ENCODE measurements at places on chromosomes 1 and 21. TPM values are rescaled to one million over a fixed set of nuclear protein-coding genes. Genes with fewer than 3 reads are reported as not detected.

CORT gene
- total RNA-seq: not detected

KIF2C gene
- 4.7 TPM for total RNA-seq

GJC2 gene
- total RNA-seq: 0.53 TPM

SERPINC1 gene
- total RNA-seq: 0.18 TPM

AKR7A3 gene
- total RNA-seq: 0.88 TPM

PTPN14 gene
- 77.6 TPM for total RNA-seq

CFHR5 gene
- total RNA-seq: not detected

RAB29 gene
- 32.3 TPM for total RNA-seq

ZBTB21 gene
- 8.8 TPM for total RNA-seq

ZNF593OS gene
- total RNA-seq: not detected

KPRP gene
- total RNA-seq: not detected

THEM4 gene
- 12.0 TPM for total RNA-seq

CD1B gene
- not detected for total RNA-seq

DAB1 gene
- total RNA-seq: not detected

CNN3 gene
- total RNA-seq: 267 TPM

CPLANE2 gene
- total RNA-seq: 4.1 TPM

COL24A1 gene
- total RNA-seq: under 0.01 TPM

FAM177B gene
- not detected for total RNA-seq

GNG4 gene
- not detected for total RNA-seq

FAM110D gene
- total RNA-seq: 4.1 TPM

RHBG gene
- not detected for total RNA-seq

IQCC gene
- 3.4 TPM for total RNA-seq

LHX8 gene
- total RNA-seq: not detected

ABL2 gene
- 101 TPM for total RNA-seq

THEM5 gene
- total RNA-seq: not detected

C1orf115 gene
- 20.4 TPM for total RNA-seq

C1QTNF12 gene
- total RNA-seq: 0.76 TPM

TNNI3K gene
- total RNA-seq: not detected

FLG2 gene
- not detected for total RNA-seq

CHAF1B gene
- total RNA-seq: 3.1 TPM

PTGFR gene
- 0.35 TPM for total RNA-seq

MIER1 gene
- total RNA-seq: 20.6 TPM

ADCY10 gene
- total RNA-seq: 0.06 TPM

CXADR gene
- total RNA-seq: 10.7 TPM

PAQR6 gene
- 1.5 TPM for total RNA-seq

OR2T2 gene
- total RNA-seq: not detected

GPR37L1 gene
- not detected for total RNA-seq

F13B gene
- total RNA-seq: not detected

RIMKLA gene
- not detected for total RNA-seq

LEFTY2 gene
- not detected for total RNA-seq

WNT2B gene
- total RNA-seq: 4.4 TPM

SZRD1 gene
- total RNA-seq: 79.8 TPM

ADAMTS5 gene
- 2.3 TPM for total RNA-seq

CSMD2 gene
- 0.15 TPM for total RNA-seq

SPRR2A gene
- not detected for total RNA-seq

Measured in glomerular endothelial cell (primary cell).